NCI-H345 (cell line): ENCODE measurements at places on chromosomes 13 and 19.

- peak; percentile 11 for DNase-seq
Measured at GRCh38 chr13:37640499-37640898, 41.9 kb upstream of the POSTN start.

- peak; percentile 9 for DNase-seq
Measured at GRCh38 chr13:86870444-86870843, 800.7 kb upstream of the SLITRK5 start.

DNA sequence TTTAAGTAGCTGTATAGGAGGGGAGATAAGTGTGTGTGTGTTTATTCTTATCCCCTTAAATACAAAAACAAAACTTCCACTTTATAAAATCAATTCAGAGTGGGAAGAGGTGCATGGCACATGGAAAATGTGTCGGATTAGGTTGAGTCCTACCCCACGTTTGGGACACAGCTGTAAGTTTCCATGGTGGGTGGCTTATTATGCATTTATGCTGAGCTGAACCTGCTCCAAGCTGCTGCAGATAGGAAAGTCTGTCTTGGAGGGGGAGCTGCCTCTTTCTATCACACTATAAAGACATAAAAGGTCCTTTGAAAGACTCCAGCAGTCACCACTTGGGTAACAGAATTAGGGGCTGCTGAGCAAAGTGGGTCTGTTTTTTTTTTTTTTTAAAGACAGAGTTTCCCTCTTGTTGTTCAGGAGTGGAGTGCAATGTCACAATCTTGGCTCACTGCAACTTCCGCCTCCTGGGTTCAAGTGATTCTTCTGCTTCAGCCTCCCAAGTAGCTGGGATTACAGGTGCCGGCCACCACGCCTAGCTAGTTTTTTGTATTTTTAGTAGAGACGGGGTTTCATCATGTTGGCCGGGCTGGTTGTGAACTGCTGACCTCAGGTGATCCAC is 15.2 kb downstream of the ACTN4 start:
- DNase-seq = no peak

GRCh38 chr13:40613192-40613818 is 53.1 kb downstream of the FOXO1 start:
- DNase-seq = no peak

DNA sequence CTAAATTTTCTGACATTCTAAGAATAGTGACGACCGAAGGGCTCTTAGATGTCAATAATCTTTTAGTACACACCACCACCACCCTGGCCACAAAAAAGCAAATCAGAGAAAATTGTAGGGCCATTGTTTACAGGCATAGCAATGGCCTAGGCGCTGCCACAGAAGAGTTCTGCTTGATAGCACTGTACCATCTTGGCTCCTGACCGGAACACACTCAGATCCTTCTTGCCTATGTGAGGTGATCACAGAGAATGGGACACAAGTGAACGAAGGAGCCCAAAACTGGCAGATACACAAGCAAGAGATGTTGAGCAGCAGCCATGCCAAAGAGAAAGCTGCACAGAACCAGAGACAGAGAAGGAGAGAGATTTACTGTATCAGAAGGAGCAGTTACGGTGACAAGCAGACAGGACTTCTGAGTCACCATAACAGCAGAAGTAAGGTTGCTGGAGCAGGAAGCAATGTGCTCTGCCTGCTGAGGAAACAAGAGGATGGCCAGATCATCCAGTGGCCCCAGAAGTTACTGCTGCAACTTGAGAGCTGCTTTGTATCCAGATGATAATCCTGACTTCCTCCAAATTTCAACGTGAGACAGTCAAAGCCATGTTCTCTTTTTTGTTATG is 105.2 kb downstream of the SLITRK6 start:
- no peak for DNase-seq
